ENCODE measurements at places on chromosomes 13 and 19.
A peak's percentile ranks its signal among the peaks of the same experiment; 100 is the strongest.

- no peak for DNase-seq
Observed at GRCh38 chr13:43273362-43273761, 250.0 kb downstream of the DNAJC15 start.

- DNase-seq, result peak; percentile 76
Observed at GRCh38 chr19:44401139-44402115, at the start of gene ZNF285. TSS of gene ZNF285 (minus strand) at chr19:44401608. CDS start at chr19:44397213, 4,395 bp downstream.

GRCh38 chr13:113672002-113672651, 5.1 kb downstream of the GRK1 start:
- no peak for DNase-seq

DNA sequence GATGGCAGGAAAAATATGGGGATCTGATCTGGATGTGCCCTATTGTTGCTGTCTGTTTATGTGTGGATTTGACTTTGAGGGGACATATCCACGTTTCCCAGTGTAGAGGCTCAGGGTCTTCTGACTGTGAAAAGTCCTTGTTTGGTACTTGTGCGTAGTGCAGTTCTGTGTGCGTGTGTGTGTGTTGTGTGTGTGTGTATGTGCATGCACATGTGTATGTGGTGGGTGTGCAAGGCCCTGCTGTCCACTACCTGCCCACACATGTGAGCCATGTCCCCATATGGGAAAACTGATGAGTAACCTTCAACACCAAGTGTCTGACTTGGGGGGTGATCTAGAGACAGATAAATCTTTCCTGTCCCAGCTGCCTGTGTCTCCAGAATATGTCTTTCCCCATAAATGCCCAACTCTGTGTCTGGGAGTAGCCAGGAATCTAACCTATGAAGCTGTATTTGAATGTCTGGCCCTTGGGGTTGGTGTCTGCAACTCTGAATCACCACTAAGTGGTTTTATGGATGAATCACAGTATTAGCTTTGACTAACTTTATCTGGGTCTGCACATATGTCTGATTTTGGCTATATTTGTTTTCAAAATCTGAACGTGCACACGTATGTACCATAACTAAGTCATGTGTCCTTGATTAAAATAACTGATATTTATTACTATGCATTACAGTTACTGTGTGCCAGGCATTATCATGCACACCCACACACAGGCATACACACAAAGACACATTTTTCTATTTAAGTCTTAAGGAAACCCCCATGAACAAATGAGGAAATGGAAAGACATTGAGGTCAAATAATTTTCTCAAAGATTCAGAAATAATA, 17.4 kb downstream of the KLK2 start:
- no peak for DNase-seq

DNA sequence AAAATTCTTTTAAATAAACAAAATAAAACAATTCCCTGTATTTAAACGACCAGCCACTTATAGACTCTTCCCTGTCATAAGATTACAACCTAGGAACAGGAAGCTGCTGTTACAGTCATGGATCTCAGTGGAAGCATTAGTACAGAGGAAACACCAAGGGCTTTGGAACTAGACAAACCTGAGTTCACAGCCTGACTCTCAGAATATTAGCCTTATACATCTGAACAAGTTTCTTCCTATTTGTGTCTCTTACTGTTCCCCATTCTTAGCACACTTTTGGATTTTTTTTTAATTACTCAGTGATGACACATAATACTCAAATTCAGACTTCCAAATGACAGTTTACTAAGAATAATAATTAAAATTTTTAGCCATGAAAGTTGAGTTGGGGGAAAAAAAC, 46.1 kb downstream of the ZDHHC20 start:
- no peak for DNase-seq

GRCh38 chr13:39485314-39485700, 117.7 kb downstream of the LHFPL6 start:
- DNase-seq, result no peak

DNA sequence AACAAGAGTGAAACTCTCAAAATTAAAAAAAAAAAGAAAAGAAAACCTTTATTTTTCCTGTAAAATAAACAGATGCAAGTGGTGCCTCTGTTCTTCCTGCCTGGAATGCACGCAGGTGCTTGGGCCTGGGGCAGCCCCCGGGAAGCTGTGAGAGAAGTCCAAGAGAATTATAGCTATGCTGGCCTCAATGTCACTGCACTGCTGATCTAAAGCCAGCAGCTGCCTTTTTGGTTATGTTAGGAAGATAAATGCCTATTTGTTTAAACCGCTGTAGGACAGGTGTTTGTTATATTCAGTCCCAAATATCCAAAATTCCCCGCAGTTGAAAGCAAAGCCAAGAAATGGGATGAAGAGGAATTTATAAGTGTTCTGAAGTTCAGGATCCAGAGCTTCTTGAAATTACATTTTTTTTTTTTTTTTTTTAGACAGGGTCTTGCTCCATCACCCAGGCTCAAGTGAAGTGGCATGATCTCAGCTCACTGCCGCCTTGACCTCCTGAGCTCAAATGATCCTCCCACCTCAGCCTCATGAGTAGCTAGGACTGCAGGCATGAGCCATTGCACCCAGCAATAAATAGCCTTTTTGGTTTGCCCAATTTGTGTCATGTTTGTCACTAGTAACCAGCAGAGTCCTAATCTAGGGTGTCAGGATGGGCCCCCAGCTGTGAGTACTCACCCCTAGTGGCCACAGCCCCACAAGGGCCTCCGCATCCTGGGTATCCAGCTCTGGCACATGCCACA, 2.2 kb downstream of the RINL start:
- no peak for DNase-seq

- DNase-seq, result no peak
Observed at GRCh38 chr19:31073485-31074198, 275.6 kb downstream of the TSHZ3 start.
